ENCODE measurements at places on chromosomes 11 and 22.
A peak's percentile ranks its signal among the peaks of the same experiment; 100 is the strongest.

- peak; percentile 94 for DNase-seq
These were observed 16.0 kb upstream of the B4GALNT4 start for GRCh38 chr11:353179-353873.

GRCh38 chr11:10674911-10675440, 18.6 kb downstream of the IRAG1 start:
- no peak for DNase-seq

GRCh38 chr11:34147581-34147980, 42.2 kb downstream of the NAT10 start:
- no peak for DNase-seq

GRCh38 chr11:1121331-1121812, 36.4 kb upstream of the MUC5AC start:
- no peak for DNase-seq

DNA sequence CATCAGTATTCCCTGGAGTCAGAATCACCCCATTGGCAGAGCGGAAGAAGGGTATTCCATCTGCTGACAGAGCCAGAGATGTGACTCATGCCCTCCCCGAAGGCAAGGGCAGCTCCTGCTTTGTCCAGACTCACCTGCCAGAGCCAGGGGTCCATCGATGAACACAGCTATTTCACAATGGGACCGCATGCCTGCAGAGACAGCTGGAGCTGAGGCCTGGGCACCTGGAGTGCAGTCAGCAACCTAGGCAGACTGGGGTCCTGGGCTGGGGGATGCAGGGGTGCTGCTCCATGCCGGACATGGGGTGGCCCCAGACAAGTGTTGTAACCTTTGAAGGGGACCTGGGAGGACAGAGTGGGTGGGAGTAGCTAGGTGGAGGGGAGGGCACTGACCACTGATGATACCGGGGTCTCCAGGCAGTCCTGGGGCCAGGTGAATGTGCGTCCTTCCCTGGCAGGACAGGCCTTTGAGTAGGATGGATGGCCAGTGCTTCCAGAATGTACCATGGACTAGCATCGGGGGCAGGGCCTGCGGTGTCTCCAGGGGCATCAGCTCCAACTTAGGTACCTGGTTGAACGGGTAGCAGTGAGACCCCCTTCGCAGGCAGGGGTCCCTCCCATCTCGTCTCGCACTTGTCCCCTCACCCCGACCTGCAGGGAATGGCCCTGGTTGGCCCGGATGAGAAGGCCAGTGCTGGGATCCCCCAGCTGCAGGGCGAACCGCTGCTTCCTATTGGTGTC, 1.7 kb downstream of the TRPT1 start:
- no peak for DNase-seq

- DNase-seq = no peak
These were observed 70.7 kb upstream of the TTC12 start for GRCh38 chr11:113243696-113244095.

- peak; percentile 9 for DNase-seq
These were observed 3.0 kb downstream of the RASSF10 start for GRCh38 chr11:13012056-13012661.

- DNase-seq = no peak
These were observed 21.6 kb upstream of the KCNQ1OT1 start for GRCh38 chr11:2721210-2721916.

DNA sequence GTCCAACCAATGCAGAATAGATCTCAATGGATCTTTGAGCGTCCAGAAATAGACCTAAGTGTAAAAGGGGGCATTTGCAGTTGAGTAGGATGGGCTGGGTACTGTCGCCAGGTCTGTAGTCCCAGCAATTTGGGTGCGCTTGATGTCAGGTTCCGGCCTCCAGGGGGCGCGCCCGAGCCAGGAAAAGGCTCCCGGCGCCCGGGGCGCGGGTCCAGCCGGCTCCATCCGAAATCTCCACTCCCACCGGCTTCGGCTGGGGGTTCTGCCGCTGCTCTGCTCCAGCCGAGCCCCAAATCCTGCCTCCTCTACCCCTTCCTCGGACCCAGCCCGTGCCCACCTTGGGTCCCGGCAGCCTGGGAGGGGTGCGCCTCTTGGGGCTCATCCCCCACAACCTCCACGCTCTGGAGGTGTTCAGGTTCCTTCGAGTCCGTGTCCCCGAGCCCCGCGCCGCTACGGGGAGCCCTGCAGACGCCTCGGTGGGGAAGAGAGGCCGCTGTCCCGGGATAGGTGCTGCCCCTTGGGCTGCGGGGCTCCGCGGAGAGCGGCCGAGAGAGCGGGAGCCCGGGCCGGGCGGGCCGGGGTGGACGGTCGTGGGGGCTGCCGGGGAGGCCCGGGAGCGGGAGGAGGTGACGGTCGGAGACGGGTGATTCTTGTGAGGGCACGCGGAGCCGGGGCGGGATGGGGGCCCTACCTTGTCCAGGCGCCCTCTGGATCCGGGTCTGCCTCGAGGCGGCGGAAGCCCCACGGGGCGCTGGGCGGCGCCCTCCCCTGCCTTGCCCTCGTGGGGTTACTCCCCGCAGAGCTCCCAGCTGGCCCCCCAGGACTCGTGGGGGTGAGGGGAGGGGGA, 13.0 kb upstream of the CYB5R3 start:
- peak; percentile 79 for DNase-seq

- DNase-seq = no peak
These were observed 7.6 kb upstream of the KCTD17 start for GRCh38 chr22:37043828-37044538.

DNA sequence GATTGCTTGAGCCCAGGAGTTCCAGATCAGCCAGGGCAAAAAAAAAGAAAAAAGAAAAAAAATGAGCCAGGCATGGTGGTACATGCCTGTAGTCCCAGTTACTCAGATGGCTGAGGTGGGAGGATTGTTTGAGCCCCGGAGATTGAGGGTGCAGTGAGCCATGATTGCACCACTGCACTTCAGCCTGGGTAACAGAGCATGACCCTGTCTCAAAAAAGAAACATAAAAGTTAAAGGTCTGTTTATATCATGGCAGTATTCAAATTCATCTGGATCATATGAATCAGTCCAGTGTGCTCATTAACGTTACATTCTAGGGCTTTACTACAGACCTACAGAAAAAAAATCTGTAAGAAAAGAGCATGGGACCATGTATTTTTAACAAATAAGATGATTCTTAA, 13.9 kb downstream of the HSD17B12 start:
- DNase-seq = no peak

DNA sequence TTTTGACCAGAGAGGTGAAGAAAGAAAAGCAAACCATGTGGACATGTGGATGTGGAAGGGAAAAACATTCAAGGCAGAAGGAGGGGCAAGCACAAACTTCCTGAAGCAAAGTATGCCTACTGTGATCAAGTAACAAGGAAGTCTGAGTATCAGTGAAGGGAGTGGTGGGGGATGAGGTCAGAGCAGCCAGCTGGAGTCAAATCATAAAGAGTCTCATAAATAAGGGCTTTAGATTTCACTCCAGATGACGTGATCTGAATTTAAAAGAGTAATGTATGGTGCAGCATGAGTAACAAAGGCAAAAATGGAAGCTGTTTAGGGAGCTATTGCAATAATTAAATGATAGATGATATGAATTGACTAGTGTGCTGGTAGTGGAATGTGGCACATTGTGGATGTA, 665.4 kb upstream of the CCDC90B start:
- peak; percentile 1 for DNase-seq

DNA sequence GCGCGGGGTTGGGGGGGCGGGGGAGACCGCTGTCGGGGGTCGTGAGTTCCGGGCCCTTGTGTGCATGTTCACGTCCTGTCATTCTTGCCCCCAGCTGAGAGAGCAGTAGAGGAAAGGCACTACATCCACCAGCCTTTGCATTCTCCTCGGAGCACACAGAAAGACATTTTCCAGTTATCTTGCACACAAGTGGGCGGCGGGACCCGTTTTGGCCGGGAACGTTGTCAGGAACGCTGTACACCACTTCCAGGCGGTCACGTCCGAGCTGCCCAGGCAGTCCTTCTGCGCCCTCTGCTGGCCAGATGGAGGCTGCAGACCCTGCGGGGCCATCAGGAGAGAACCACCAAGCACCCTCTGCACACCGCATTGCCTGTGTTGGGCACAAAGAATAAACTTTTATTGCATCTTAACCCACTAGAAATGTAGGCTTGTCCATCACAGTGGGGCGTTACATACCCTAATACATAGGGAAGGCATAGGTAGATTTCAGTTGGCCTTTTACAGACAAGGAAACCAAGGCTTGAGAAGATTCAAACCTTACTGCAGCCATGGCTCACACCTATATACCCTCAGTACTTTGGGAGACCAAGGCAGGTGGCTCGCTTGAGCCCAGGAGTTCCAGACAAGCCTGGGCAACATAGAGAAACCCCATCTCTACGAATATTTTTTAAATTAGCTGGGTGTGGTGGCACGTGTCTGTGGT, 2.8 kb upstream of the CDKN1C start:
- peak; percentile 87 for DNase-seq

- DNase-seq = no peak
These were observed 16.5 kb downstream of the P2RX3 start for GRCh38 chr11:57354699-57355098.

DNA sequence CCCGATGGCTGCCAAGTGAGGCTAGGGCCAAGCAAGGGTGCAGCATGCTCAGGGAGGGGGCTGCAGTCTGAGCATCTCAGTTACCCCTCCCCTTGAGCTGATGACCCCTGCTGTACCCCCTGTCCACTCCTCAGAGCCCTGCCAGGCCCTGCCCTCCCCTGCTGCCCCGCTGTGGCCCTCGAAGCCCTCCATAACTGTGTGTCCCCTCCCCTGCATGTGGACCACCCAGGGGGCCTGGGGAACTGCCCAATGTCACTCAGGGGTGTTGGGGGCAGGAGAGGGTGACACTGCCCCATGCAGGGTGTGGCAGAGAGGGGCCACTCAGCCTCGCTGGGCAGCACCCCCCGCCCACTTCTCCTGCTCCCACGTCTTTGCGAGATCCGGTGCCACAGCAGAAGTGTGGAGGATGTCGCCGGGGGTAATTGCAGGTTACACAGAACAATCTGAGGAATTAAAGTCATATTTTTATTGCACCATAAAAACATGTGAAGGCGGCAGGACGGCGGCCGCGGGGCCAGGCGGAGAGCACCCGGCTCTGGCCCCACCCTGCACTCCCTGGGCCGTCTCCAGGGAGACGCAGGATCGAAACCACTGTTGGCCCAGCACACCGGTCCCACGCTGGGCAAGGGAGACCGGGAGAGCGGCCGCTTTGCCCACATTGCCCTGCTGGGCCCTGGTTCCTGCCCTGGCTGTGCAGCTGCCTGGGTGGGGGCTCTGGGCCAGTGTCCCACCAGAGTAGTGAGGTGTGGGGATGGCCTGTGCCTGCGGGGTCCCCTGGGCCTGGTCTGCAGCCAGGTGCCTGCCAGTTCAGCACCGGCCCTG, 18.7 kb upstream of the GNB1L start:
- no peak for DNase-seq

GRCh38 chr22:24553597-24554312, 1.2 kb downstream of the GUCD1 start:
- no peak for DNase-seq

DNA sequence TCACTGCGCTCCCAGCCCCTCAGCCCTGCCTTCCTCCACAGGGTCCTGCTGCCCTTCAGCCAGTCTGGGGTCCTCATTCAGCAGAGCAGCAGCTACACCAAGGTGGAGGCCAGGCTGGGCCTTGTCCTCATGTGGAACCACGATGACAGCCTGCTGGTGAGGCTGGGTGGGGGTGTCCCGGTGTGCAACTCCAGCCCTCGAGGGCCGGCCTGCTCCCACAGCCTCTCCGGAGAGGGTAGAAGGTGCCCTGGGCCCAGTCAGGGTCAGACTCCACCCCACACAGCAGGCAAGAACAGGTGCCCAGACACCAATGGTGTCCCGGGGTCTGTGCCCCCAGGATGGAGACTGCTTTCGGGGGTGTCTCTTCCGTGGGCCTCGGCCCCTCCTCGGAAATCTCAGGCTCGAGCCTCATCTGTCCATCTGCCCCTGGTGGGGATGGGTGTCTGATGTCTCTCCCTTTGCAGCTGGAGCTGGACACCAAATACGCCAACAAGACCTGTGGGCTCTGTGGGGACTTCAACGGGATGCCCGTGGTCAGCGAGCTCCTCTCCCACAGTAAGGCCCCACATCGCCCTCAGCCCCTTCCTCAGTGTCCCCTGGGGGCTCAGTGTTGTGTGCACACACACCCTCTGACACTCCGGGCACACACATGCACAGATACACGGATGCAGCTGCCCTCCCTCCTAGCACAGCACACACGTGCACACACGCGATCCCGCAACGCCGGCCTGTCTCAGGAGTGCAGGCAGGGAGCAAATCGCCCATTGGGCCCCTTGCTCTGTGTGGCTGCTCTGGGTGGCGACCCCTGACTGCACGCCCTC, 4.9 kb downstream of the MUC5AC start:
- DNase-seq = no peak

GRCh38 chr11:11864803-11865202, 23.0 kb downstream of the USP47 start:
- no peak for DNase-seq

GRCh38 chr22:29113319-29113718, 40.5 kb downstream of the KREMEN1 start:
- DNase-seq = no peak

DNA sequence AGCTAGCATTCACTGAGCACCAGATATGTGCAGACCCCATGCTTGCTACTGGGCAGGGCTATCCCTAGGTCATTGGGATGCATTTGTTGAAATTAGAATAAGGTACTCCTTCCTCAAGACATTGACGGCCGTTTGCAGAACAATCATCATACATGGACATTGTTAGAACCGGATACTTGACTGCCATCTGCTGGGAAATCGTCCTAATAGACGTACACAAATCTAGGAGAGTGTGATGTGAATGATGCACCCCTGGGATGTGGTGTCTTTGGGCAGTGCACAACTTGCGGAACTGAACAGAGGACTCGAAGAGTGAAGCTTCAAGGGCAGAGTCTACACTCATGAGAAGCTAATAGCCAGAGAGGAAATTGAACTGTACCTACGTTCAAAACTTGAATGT, 35.9 kb downstream of the MYO18B start:
- DNase-seq = peak; percentile 35

DNA sequence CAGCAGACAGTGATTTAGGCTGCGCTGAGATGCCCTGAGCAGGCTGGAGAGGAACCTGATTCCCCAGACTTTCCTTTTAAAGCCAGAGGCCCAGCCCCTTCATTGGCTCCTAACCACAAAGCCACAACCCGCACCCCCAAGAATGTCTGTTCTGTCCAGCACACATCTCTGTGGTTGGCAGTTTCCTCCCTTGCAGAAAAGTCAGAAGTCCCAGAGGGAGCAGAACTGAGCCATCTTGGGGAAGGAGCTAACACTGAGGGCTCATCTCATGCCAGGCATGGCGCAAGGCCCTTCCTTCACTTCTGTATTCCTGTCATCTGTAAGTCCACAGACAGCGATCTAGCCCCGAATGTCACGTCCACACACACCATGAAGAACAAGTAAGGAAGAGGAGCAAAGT, 97.1 kb upstream of the SYT13 start:
- DNase-seq = peak; percentile 40

DNA sequence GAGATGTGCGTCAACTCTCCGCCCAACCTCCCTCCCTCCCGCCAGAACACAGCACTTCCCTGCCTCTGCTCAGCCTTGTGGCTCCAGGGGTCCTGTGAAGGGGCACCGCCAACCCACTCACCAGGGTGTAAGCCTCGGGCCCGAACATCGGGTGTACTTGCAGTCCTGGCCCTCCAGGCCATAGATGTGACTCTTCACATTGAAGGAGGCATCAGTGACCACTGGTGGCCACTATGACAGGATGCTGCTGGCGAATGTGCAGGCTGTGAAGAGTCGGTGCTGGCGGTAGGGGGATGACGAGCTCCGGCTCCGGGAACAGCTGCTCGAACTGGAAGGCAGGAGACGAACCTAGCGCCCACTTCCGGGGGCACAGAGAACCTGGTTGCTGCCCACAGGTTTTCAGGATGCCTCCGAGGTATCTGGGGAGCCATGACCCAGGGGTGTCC, 97.4 kb downstream of the MED15 start:
- no peak for DNase-seq

GRCh38 chr22:19713650-19714311, 522 bp upstream of the SEPTIN5 start:
- DNase-seq = no peak

Measured in umbilical cord (tissue), 2 donors.